ENCODE measurements at places on chromosomes 6 and 20.

DNA sequence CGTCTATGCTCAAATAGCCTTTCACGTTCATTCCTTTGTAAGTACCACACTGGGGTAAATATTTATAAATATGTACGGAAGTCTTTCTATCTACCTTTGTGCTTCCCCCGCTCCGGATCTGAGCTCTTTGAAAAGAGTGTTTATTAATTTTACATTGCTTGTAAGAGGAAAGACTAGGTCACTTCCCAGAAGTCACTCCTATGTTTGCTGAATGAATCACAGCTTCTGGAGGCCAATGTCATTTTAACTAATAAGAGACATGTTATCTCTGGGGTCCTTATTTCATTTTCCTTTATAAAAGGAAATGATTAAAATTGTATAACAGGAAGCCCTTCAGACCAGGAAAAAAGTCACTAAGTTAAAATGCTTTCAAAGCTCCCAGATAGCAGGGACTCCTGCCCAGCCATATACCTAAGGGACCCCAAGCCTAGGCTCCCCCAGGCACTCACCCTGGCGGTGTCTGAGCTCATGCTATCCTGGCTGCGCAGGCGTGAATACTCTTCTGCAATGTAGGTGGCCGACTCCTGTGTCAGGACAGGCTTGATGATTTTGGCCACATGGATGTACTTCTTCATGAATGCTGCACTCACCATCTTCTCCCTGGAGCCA, 12.6 kb downstream of the MCM3 start:
- no peak for DNase-seq

- peak; percentile 42 for DNase-seq
These were observed 897 bp downstream of the RANBP9 start for GRCh38 chr6:13710552-13711323.

DNA sequence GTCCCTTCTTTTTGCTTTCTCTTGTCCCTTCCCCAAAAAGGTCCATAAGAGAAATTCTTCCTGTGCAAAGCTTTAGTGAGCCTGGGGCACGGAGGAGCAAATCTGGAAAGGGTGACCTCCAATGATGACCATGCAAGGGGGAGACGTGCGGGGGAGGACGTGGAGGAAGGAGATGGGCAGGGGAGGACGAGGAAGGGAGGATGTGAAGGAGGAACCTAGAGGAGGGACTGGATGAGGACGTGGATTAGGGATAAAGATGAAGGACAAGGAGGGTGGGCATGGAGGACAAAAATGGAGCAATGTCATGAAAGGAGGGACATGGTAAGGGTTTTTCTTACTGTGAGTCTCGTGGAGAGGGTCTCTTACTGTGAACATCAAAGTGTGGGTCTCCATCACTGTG, 139.5 kb downstream of the ERMARD start:
- DNase-seq: no peak

DNA sequence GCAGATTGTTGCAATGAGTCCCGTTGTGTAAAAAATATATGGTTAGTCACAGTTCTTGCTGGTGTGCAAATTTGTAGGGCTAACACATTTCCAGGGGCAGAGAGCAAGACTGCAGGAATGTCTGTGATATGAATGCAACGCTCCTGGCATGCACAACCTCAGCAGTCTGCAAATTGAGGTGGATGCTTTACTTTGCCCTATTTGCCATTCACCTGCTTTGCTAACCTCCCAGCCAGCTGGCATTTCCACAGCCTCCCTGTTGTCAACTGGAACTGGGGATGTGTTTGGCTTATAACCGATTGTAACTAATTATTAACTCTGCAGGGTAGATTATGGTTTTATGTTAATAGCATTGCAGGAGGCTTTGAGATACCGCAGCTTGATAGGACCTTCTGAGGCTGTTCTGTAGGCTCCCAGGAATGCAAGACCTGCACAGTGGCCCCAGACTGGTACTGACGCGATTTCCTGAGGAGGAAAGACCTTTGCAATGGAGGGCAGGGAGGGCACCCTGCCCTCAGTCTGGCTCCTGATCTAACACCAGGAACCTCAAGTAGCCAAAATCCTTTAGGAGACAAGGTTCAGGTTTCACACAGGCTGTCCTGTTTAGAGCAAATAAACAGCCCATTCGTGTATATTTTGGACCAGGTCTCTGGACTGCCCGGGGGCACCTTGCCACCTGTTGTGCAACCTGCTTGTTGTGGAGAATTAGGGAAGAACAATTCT, 53.4 kb downstream of the EDN1 start:
- DNase-seq: no peak

DNA sequence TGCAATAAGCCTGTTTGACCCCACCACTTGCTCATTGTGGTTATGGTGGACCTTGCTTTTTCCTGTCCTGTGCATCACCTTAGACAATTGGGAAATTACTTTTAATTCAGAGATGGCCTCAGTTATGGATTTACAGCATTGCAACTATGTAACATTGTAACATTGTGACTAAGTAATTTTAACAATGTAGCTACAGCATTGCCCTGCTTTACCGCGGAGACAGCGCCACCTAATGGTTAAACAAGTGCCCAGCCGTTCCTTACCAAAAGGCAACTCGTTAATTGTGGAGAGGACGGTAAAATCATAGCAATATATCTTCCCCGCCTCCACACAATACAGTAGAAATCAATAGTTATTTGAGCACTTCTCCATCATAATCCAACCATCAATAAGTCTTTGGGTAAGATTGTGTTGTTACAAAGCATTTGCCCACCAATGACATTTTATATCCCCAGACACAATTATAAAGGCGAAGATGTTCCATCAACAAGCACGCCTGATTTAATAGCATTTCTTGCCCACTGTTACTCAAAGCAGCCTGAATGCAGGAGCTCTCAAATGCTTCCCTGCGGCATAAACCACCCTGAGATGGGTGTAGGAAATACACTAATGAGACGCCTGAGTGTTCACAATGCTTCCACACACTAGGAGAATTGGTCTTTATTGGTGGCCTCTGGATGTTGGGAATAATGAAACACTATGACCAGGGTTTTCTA, 93.7 kb downstream of the PROKR2 start:
- DNase-seq: peak; percentile 62

DNA sequence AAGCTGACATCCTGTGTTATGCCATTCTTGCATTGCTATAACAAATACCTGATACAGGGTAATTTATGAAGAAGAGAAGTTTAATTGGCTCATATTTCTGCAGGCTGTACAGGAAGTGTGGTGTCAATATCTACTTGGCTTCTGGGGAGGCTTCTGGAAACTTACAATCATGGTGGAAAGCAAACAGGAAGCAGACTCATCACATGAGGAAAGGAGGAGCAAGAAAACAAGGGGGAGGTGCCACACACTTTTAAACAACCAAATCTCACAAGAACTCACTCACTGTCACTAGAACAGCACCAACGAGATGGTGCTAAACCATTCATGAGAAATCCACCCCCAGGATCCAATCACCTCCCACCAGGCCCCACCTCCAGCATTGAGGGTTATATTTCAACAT, 143.1 kb upstream of the GGTLC1 start:
- DNase-seq: no peak

- peak; percentile 76 for DNase-seq
These were observed 119.0 kb downstream of the RTN4IP1 start for GRCh38 chr6:106510090-106510970.

- no peak for DNase-seq
These were observed 29.9 kb downstream of the KCNK5 start for GRCh38 chr6:39199231-39199940.

- DNase-seq: no peak
These were observed 9.6 kb upstream of the CPNE5 start for GRCh38 chr6:36848658-36849441.

- peak; percentile 24 for DNase-seq
These were observed 130.4 kb upstream of the RPS6KA2 start for GRCh38 chr6:166757232-166758135.

GRCh38 chr6:162917506-162917905, 189.7 kb downstream of the PACRG start:
- no peak for DNase-seq

- no peak for DNase-seq
These were observed 28.7 kb downstream of the RALGAPA2 start for GRCh38 chr20:20683481-20684321.

DNA sequence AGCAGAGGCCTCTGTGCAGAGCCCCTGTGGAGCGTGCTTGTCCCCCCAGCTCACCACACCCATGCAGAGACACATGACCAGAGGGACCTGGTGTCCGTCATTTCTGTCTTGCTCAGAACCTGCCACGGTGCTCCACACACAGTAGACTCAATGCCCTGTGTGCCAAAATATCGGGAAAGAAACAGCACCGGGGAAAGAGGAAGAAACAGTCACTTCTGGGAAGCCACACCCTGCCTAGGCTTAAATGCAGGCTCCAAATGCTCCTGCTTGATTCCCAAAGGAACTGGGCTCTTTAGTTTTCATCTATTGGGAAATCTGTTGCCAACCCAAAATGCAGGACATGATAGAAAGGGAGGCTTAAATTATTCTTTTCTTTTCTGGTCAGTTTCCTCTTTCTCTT, 503.9 kb downstream of the CD83 start:
- no peak for DNase-seq

DNA sequence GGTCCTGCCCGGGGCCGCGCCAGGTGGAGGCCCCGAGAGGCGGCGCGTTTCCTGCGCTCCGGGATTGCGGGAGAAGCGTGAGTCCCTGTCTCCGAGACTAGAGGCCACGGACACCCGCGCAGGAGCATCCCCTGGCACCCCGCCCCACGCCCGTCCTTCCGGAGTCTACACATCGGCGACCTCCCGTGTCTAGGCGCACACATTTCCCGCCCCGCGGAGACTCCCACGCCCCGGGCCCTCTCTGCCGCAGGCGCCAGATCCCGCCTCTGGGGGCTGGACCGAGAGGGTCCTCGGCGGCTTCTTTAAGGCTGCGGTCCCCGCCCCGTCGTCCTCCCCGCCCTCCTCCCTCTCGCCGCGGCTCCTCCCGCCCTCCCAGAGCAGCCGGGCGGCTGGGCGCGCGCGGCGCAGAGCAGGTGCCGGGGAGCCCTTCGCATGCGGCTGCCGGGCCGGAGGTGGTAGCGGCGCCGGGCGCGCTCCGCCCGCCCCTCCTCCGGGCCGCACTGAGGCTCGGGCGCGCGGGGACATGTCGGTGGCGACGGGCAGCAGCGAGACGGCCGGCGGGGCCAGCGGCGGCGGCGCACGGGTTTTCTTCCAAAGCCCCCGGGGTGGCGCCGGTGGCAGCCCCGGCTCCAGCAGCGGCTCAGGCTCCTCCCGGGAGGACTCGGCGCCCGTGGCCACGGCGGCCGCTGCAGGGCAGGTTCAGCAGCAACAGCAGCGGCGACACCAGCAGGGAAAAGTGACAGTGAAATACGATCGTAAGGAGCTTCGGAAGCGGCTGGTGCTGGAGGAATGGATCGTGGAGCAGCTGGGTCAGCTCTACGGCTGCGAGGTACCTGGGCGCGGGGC, at the start of gene PPP1R14C:
PPP1R14C (plus strand) TSS at position 375 of the 846 bp plus-strand sequence; CDS start at position 524, 149 bp downstream.
- no peak for DNase-seq

- DNase-seq: no peak
These were observed 416.5 kb downstream of the BCKDHB start for GRCh38 chr6:80523010-80523409.

DNA sequence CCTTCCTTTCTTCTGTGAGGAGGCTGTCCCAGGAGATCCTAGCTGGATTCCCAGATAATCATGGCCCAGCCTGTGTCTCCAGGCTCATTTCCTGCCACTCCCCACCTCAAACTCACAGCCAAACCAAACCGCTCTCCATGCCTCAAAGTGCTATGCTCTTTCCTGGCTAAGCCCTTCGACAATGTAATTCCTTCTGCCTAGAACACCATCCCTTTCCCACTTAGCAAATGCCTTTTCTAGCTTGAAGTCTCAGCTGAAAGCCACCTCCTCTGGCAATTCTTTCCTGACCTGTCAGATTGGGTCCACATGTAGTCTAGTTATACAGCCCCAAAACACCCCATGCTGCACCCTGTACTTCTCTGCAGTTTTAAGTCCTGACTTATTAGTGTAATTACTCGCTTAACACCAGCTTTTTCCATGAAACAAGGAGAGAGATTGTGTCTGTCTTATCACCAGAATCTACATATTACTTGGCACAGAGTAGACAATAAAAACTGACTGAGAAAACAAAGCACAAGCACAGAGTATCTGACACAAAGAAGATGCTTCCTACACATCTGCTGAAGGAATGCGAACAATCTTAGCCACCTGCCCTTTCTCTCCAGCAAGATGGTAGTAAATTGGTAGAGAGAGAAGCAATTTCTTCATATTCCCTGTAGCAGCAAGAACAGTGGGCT, 5.4 kb downstream of the TRIM26 start:
- no peak for DNase-seq

GRCh38 chr6:13885601-13886000, 39.2 kb upstream of the RNF182 start:
- no peak for DNase-seq

DNA sequence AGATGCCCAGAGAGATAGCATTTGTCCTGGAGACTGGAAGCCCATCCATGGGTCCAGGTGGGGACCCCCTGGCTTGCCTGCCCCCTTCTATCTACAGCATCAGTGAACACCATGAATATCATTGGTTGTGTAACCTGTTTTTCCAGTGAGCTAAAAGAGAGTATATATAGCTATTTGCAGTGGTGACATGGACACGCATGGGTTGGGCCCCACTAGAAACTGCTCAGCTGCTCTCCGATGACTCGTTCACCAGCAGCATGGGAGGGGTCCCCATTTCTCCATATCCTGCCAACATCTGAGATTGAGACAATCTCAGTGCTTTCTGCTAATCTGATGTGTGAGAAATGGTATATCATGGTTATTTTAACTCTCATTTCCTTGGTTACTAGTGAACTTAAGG, 4.0 kb upstream of the ZC3H12D start:
- DNase-seq: peak; percentile 43

DNA sequence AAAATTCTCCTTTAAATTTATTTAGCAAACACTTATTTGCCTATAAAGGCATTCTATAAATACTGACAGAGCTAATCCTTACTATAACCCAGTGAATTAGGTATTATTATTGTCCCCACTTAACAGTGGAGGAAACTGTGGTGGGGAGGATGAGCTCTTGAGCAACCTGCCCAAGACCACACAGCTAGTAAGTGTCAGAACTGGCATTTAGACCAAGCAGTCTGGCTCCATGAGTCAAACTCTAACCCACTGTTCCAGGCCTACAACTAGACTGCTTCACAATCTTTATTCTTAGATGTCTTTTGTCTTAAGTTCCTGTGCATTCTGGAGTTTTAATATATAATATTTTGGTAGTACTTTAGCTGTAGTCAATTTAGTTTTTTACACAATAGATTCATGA, 530.8 kb downstream of the BCKDHB start:
- DNase-seq: no peak

DNA sequence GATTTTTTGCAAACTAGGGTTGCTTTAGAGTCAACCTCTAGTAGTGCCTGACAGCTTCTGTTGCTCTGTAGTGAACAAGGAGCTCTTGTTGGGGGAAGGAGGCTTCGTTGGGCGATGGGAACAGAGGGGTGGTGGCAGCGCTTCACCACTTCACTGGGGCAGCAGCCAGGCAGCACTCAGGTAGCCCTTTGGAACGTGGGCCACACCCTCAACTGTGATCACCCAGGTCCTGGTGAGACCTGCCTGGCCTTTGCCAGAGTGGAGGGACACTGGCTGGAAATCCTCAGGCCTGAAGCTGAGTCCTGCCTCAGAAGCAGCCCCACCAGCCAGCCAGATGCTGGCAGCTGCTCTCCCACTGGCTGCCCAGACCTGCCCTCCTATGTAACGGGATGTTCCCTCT, 10.4 kb upstream of the EDN3 start:
- no peak for DNase-seq

Data from stimulated activated CD4-positive, alpha-beta T cell treated with anti-CD3 and anti-CD28 coated beads, Interleukin-1b, Interleukin-23, amount 100 ng/mL, for 48 hours (primary cell).